Heart right ventricle (tissue), 16 donors: ENCODE measurements at places on chromosomes 5 and 9. TPM values are rescaled to one million over a fixed set of nuclear protein-coding genes. Genes with fewer than 3 reads are reported as not detected.

IRGM gene
- not detected for total RNA-seq

AQP7 gene
- total RNA-seq: 163 TPM

LURAP1L gene
- 2.7 TPM for total RNA-seq

GTF3C4 gene
- 11.3 TPM for total RNA-seq

ARL10 gene
- 4.4 TPM for total RNA-seq

WDR38 gene
- total RNA-seq: not detected

SLIT3 gene
- 29.2 TPM for total RNA-seq

C1QTNF3 gene
- 0.56 TPM for total RNA-seq

IRX1 gene
- 1.6 TPM for total RNA-seq

SLC30A5 gene
- total RNA-seq: 30.8 TPM

PCDHGC5 gene
- total RNA-seq: 4.9 TPM

LCN9 gene
- total RNA-seq: not detected

WHRN gene
- 0.13 TPM for total RNA-seq

PCDHB15 gene
- total RNA-seq: 3.3 TPM

C1QTNF2 gene
- 0.40 TPM for total RNA-seq

BARHL1 gene
- total RNA-seq: not detected

BASP1 gene
- 8.8 TPM for total RNA-seq

IL5 gene
- not detected for total RNA-seq

TEK gene
- total RNA-seq: 15.2 TPM

LCN1 gene
- not detected for total RNA-seq

PDE4D gene
- total RNA-seq: 23.6 TPM

ORM2 gene
- not detected for total RNA-seq

GPX3 gene
- 990 TPM for total RNA-seq

TPPP gene
- total RNA-seq: 19.6 TPM

FGF10 gene
- total RNA-seq: 0.30 TPM

IFNE gene
- not detected for total RNA-seq

PCDHB9 gene
- 1.3 TPM for total RNA-seq

GRM6 gene
- not detected for total RNA-seq

STOML2 gene
- 153 TPM for total RNA-seq

INSL6 gene
- total RNA-seq: not detected

SMAD5 gene
- total RNA-seq: 38.5 TPM

PCDHA4 gene
- 0.14 TPM for total RNA-seq

KCNV2 gene
- total RNA-seq: not detected

PCDHGA9 gene
- total RNA-seq: 6.7 TPM

MSX2 gene
- 1.0 TPM for total RNA-seq

PRRX2 gene
- 0.67 TPM for total RNA-seq

SPAAR gene
- 7.6 TPM for total RNA-seq

ALDH1A1 gene
- 7.0 TPM for total RNA-seq

GARIN3 gene
- not detected for total RNA-seq

UBLCP1 gene
- total RNA-seq: 13.9 TPM

GRIN1 gene
- not detected for total RNA-seq

GCNT4 gene
- total RNA-seq: 0.33 TPM

GADD45G gene
- total RNA-seq: 67.2 TPM

ADAMTSL1 gene
- total RNA-seq: 5.2 TPM

ANKRD55 gene
- not detected for total RNA-seq

DMRTA1 gene
- 0.74 TPM for total RNA-seq

DAB2IP gene
- 68.2 TPM for total RNA-seq

ZSWIM6 gene
- total RNA-seq: 5.9 TPM

SELENOP gene
- total RNA-seq: 169 TPM

AQP3 gene
- 15.7 TPM for total RNA-seq

PCA3 gene
- total RNA-seq: not detected

TCF7 gene
- total RNA-seq: 1.7 TPM

FTMT gene
- not detected for total RNA-seq

DDX4 gene
- total RNA-seq: not detected

C9orf40 gene
- total RNA-seq: 2.2 TPM

RNF180 gene
- total RNA-seq: 12.1 TPM
